ENCODE measurements at places on chromosomes 1 and 21. TPM values are rescaled to one million over a fixed set of nuclear protein-coding genes. Genes with fewer than 3 reads are reported as not detected.

Gene SELL
- total RNA-seq, result 1.4 TPM

Gene GJA5
- total RNA-seq, result 2.3 TPM

Gene CAMK2N1
- total RNA-seq, result 128 TPM

Gene C4BPA
- not detected for total RNA-seq

Gene WNT2B
- total RNA-seq, result 1.8 TPM

Gene PAQR7
- total RNA-seq, result 13.8 TPM

Gene CRNN
- total RNA-seq, result not detected

Gene SPATA1
- 1.4 TPM for total RNA-seq

Gene GJA8
- total RNA-seq, result not detected

Gene TRMT1L
- 22.8 TPM for total RNA-seq

Gene RASAL2
- 51.0 TPM for total RNA-seq
